ENCODE measurements at places on chromosomes 3 and 15. TPM values are rescaled to one million over a fixed set of nuclear protein-coding genes. Genes with fewer than 3 reads are reported as not detected.
A peak's percentile ranks its signal among the peaks of the same experiment; 100 is the strongest.

DNA sequence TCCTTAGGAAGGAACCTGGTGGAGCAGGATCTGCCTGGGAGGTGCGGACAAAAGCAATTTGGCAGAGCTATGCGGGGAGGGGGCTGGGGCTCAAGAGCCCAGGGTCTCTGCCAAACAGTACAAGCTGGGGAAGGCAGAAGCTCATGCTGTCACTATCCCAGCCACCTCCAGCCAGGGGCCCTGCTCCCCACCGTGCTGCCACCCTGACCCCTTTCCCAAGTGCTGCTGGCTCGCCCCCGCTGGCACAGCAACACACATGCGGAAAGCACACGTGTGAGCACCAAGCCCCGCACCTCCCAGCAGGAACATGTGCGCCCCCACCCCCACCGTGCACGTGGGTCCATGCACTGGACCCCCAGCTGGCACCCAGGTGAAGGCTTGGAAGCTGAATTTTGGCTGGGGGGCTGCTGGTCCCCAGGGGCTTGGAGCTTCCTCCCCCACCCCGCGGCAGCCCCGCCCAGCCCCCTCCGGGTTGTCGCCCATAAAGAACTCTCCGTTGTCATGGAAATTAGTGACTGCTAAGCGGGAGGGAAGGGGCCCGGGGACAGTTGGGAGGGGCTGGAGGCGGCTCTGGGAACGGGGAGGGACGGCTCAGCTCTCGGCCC, 742 bp downstream of the CAMKV start:
- H3K27ac ChIP-seq = no peak overlapping the region
- no peaks in the 10 kb centered on the region for H3K4me1 ChIP-seq

- no peak overlapping the region for H3K4me3 ChIP-seq
- no peaks in the 10 kb centered on the region for H3K36me3 ChIP-seq
- no peaks in the 10 kb centered on the region for H3K27me3 ChIP-seq
- no peak overlapping the region for H3K27ac ChIP-seq
- no peaks in the 10 kb centered on the region for H3K4me1 ChIP-seq
Measured at GRCh38 chr3:135889443-135889842, 76.1 kb upstream of the PPP2R3A start.

- no peak for DNase-seq
- no peaks in the 10 kb centered on the region for H3K27me3 ChIP-seq
- H3K4me1 ChIP-seq = peaks cover 2% of the 10 kb centered on the region
- no peaks in the 10 kb centered on the region for H3K36me3 ChIP-seq
- no peak overlapping the region for H3K4me3 ChIP-seq
Measured at GRCh38 chr3:65483480-65483879, 555.2 kb downstream of the MAGI1 start.

GRCh38 chr3:23711916-23712494, 93.8 kb upstream of the UBE2E1 start:
- no peaks in the 10 kb centered on the region for H3K36me3 ChIP-seq
- H3K27ac ChIP-seq = no peak overlapping the region
- no peaks in the 10 kb centered on the region for H3K27me3 ChIP-seq
- H3K4me1 ChIP-seq = peaks cover 10% of the 10 kb centered on the region

GRCh38 chr3:66383998-66384745, 116.7 kb downstream of the LRIG1 start:
- peaks cover 69% of the 10 kb centered on the region for H3K36me3 ChIP-seq
- H3K27me3 ChIP-seq = no peaks in the 10 kb centered on the region
- H3K4me3 ChIP-seq = no peak overlapping the region
- H3K4me1 ChIP-seq = peaks cover 6% of the 10 kb centered on the region

- no peaks in the 10 kb centered on the region for H3K4me1 ChIP-seq
- no peaks in the 10 kb centered on the region for H3K36me3 ChIP-seq
- peaks cover 26% of the 10 kb centered on the region for H3K27me3 ChIP-seq
- no peak for DNase-seq
- no peak overlapping the region for H3K27ac ChIP-seq
- H3K4me3 ChIP-seq = no peak overlapping the region
Measured at GRCh38 chr3:50419595-50420370, 60.5 kb upstream of the TMEM115 start.

GRCh38 chr15:55407498-55408011, 604 bp downstream of the CCPG1 start:
- H3K4me3 ChIP-seq = peak overlapping the region; percentile 83
- no peaks in the 10 kb centered on the region for H3K4me1 ChIP-seq
- H3K27ac ChIP-seq = peak overlapping the region; percentile 53

DNA sequence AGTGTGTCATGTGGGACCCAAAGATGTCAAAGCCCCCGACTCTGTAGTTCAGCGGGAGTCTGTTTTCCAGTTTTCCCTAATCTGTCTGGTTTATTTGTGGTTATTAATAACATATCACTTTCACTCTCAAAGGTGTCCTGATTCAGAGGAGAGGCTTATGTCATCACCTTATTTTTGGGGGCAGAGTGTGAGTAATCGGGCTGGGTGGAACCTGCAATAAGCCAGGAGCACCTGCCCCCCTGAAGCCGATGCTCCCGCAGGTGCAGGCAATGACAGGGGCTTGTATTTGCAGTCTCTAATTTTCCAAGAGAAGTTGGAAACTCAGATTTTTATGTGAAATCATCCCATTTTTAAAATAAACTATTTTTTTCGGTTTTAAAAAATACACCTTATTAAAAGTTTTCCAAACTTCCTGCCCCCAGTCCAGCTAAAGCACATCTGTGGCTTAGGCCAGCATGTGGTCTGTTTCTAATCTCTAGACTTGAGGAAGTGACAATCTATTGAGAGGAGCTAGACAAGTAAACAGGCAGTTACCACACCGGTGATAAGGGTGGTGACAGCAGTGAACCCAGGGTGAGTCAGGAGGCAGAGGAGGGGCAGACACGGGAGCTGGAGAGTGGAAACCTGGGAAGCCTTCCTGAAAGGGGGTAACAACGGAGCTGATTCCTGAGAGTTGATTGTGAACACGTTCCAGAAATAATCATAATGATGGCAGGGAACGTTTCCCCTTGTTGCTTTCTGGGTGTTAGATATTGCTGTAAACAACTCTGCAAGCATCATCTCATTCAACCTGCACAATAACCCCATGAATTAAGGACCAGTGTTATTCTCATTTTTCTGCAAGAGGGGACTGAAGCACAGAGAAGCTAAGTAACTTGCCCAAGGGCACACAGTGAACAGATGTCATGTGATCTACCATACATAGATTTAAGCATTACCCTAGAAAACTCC, 37.2 kb downstream of the BHLHE40 start:
- DNase-seq = peak; percentile 80
- peaks cover 20% of the 10 kb centered on the region for H3K4me1 ChIP-seq
- no peaks in the 10 kb centered on the region for H3K27me3 ChIP-seq
- H3K4me3 ChIP-seq = no peak overlapping the region
- H3K27ac ChIP-seq = no peak overlapping the region

DNA sequence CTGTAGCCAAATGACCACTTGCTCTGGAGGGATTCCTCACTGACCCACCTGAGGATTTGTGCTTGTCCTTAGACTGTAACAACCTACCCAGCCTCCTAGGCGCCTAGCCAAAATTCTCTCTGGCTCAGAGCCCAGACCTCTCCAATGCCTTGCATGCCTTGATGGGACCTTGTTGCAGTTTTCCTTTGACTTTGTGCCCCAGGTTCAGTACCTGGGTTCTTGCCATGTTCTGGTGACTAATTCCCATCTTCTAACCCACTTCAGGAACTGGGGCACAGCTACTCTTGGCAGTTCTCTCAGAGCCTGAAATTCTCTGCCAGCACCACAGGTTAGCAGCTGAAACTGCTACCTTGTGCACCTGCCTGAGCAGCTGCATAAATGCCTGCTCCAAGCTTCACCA, 27.0 kb upstream of the UBE3A start:
- no peaks in the 10 kb centered on the region for H3K36me3 ChIP-seq
- no peak overlapping the region for H3K27ac ChIP-seq
- no peak for DNase-seq
- no peaks in the 10 kb centered on the region for H3K27me3 ChIP-seq
- H3K4me1 ChIP-seq = no peaks in the 10 kb centered on the region

DNA sequence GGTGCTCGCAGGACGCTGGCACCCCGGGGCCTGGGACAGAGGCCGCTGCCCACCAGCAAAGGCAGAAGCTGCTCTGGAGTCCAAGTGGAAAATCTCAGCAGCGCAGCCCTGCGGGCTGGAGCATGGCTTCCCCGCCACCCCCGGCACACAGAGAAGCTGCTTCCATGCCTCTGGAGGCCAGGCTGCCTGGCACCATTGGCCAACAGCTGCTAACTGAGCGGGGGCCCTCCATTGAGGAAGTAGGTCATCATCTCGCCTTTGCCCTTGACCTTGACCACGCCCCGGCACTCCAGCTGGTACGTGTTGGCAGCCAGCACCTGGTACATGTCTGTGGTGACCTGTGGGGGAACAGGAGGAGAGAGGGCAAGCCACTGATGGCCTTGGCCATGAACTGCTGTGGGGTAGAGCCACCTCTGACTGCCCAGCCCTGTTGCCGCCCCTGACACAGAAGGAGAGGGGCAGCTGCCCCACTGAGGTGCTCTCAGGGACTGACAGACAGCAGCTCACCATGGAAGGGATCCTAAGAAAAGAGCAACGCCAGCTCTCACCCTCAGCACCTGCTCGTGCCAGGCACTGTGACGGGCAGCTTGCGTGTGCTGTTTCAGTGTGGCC, 82.8 kb downstream of the SEC22A start:
- H3K27ac ChIP-seq = no peak overlapping the region
- no peak for DNase-seq
- H3K4me3 ChIP-seq = no peak overlapping the region
- H3K27me3 ChIP-seq = no peaks in the 10 kb centered on the region
- no peaks in the 10 kb centered on the region for H3K36me3 ChIP-seq
- H3K4me1 ChIP-seq = no peaks in the 10 kb centered on the region

DNA sequence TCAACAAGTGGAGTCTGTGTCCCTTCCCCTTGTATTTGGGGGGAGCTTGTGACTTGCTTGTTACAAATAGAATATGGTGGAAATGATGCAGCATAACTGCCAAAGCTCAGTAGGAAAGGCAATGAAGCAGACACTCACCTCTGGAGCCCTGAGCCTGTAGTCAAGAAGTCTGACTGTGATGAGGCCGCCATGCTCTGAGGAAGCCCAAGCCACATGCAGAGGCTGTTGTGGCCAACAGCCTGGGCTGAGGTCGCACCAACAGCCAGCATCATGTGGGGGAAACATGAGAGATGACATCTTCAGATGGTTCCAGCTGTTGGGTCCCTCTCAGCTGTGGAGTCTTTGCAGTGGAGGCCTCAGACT, 161.4 kb downstream of the CHSY1 start:
- no peak for DNase-seq
- H3K27ac ChIP-seq = no peak overlapping the region
- H3K36me3 ChIP-seq = no peaks in the 10 kb centered on the region
- no peaks in the 10 kb centered on the region for H3K27me3 ChIP-seq

GRCh38 chr3:172658344-172659245, 52.3 kb downstream of the NCEH1 start:
- H3K36me3 ChIP-seq = no peaks in the 10 kb centered on the region
- H3K4me3 ChIP-seq = no peak overlapping the region
- no peaks in the 10 kb centered on the region for H3K27me3 ChIP-seq

- peaks cover 24% of the 10 kb centered on the region for H3K27me3 ChIP-seq
- no peak overlapping the region for H3K27ac ChIP-seq
- H3K4me1 ChIP-seq = no peaks in the 10 kb centered on the region
- H3K4me3 ChIP-seq = peak overlapping the region; percentile 45
- DNase-seq = no peak
Measured at GRCh38 chr15:36882487-36883131, 217.7 kb downstream of the MEIS2 start.

DNA sequence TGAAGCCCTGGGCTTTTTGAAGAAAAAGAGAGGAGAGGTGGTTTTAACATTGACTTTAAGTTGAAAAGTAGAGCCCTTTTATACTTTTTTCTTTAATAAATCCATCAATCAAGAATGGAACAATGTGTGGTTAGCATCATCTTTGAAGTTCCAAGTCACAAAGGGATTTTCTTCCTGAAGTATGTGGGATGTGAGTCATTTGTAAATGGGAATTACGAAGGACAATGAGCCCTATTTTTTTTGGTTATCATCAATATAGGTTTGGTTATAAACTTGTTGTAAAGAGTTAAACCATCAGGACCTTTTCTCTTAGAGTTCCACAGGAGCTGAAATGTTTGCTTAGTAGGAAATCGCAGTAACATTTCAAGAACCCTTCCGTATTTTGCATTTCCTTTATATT, 38.3 kb downstream of the PIK3CA start:
- no peaks in the 10 kb centered on the region for H3K27me3 ChIP-seq
- H3K27ac ChIP-seq = no peak overlapping the region

DNA sequence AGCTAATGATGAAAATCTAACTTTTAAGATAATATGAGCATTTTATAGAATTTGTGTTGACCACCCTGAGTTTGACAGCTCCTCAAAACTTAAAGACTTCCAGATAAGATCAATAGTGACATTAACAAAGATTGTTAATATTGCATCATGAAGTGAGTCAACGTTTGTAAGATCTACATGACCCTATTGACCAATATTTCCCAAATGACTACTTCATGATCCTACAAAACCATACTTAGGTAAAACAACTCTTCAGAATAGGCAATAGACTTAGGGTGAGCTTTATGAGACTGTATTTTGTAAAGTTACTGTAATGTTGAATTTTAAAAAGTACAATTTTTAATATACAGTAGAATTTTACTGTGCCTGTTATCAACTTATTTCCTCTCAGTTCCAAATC, 422.7 kb upstream of the ALCAM start:
- no peaks in the 10 kb centered on the region for H3K27me3 ChIP-seq
- no peak overlapping the region for H3K4me3 ChIP-seq
- no peaks in the 10 kb centered on the region for H3K4me1 ChIP-seq
- H3K27ac ChIP-seq = no peak overlapping the region

- H3K27ac ChIP-seq = no peak overlapping the region
- H3K4me1 ChIP-seq = peaks cover 22% of the 10 kb centered on the region
- peak; percentile 54 for DNase-seq
Measured at GRCh38 chr3:122974764-122975162, 52.8 kb downstream of the SEMA5B start.

DNA sequence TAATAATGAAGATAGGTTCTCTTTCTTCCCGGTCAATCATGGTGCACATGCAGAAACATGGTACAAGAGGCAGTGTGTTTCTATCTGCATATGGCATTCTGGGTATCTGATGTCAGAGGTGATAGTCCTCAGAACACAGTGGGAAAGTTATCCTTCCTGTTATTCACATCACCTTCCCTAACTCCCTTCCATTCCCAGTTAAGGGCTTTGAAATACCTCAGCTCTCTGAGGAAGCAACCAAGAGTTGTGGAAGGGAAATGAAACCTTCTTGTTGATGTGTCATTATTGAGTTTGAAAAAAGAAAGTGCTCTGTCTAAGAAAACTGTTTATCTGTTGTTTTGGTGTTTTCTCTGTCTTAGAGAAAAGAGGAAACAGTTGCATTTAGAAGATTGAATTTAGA, 21.9 kb upstream of the P2RY13 start:
- DNase-seq = no peak
- H3K27me3 ChIP-seq = no peaks in the 10 kb centered on the region
- H3K4me1 ChIP-seq = peaks cover 3% of the 10 kb centered on the region
- no peaks in the 10 kb centered on the region for H3K36me3 ChIP-seq
- no peak overlapping the region for H3K4me3 ChIP-seq
- H3K27ac ChIP-seq = no peak overlapping the region

Gene GOLGA8H
- not detected for total RNA-seq

Gene BCHE
- total RNA-seq = 1.6 TPM

Gene ZNF774
- total RNA-seq = 1.1 TPM

Gene ENTPD3
- not detected for total RNA-seq

Gene CSPG5
- total RNA-seq = under 0.01 TPM

Gene SUCNR1
- total RNA-seq = not detected

Gene PLA2G4E
- not detected for total RNA-seq

Gene SUSD5
- 2.9 TPM for total RNA-seq
